ENCODE measurements at places on chromosomes 5 and 9.

GRCh38 chr5:76155536-76155935, 72.4 kb downstream of the SV2C start:
- no peak for DNase-seq

GRCh38 chr9:95266649-95267048, 50.9 kb downstream of the FANCC start:
- no peak for DNase-seq

DNA sequence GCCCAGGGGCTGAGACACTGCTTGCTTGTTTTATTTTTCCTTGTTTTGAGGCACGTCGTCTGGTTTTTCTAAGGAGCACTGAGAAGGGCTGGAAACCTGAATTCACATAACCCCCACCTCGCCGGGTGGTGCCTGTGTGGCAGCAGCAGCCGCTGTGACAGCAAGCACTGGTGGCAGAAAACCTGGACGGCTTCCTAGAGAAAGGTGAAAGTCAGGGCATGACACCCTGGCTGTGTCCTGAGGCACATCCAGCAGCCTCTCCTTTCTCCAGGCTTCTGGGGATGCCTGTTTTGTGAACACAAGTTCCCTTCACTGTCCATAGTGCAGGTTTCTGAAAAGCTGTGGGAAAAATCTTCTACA, 29.2 kb downstream of the MRPL36 start:
- DNase-seq: no peak

GRCh38 chr5:178677429-178677828, 50.6 kb upstream of the CLK4 start:
- DNase-seq: no peak

GRCh38 chr5:150179019-150179620, 10.7 kb upstream of the SLC6A7 start:
- no peak for DNase-seq
